Midbrain (tissue), 1 donor: ENCODE measurements at places on chromosomes 5 and 9.

GRCh38 chr5:153168241-153168640, 322.2 kb upstream of the GRIA1 start:
- DNase-seq = no peak

DNA sequence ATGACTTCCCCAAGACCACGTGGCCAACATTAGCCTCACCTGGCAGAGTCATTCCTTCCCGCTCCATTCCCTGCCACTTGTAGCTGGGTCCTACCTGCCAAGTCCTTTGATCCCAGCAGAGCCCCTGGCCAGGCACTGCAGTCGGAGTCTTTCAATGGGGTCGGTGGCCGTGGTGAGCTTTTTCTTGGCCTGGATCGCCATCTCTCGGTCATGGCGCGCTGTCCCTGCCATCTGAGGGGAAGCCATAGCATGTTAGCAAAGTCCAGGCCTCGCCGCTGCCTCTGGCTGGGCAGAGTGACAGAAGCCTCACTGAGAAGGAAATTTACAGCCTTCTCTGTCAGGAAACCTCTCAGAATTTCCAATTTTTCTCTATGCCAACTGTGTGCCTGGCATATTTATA, 17.5 kb downstream of the CAPSL start:
- DNase-seq = no peak

- DNase-seq = no peak
Measured at GRCh38 chr5:93250424-93250823, 330.6 kb downstream of the NR2F1-AS1 start.

- no peak for DNase-seq
Measured at GRCh38 chr5:33736510-33736909, 155.3 kb downstream of the ADAMTS12 start.

GRCh38 chr9:134869554-134870300, 10.9 kb upstream of the FCN2 start:
- DNase-seq = no peak

- no peak for DNase-seq
Measured at GRCh38 chr5:156197042-156197635, 129.8 kb upstream of the SGCD start.

DNA sequence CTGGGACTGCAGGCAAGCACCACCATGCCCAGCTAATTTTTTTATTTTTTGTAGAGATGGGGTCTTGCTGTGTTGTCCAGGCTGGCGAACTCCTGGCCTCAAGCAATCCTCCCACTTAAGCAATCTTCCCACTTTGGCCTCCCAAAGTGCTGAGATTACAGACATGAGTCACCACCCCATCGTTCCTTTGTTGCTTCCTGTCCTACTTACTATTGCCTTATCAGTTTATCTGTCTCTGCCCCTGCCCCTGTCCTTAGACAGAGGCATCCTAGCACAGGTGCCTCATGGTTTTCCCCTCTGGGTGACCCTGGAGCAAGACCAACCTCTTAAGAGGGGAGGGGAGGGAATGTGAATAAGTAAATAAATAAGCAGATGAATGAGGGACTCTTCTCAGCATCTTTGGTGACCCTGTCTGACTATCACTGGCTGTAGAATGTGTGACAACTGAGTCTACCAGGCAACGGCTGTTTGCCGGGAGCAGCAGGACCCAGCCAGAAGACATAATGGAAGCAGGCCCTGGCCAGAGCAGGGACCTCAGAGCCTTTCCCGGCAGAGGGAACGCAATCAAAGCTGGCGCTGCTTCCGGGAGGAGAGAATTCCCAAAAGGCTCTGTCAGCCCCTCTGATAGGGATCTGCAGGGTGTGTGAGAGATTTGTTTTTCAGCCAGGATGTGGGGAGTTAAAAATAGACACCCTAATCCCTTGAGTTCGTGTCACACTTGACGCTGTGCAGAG, 43.8 kb upstream of the DAB2IP start:
- no peak for DNase-seq

DNA sequence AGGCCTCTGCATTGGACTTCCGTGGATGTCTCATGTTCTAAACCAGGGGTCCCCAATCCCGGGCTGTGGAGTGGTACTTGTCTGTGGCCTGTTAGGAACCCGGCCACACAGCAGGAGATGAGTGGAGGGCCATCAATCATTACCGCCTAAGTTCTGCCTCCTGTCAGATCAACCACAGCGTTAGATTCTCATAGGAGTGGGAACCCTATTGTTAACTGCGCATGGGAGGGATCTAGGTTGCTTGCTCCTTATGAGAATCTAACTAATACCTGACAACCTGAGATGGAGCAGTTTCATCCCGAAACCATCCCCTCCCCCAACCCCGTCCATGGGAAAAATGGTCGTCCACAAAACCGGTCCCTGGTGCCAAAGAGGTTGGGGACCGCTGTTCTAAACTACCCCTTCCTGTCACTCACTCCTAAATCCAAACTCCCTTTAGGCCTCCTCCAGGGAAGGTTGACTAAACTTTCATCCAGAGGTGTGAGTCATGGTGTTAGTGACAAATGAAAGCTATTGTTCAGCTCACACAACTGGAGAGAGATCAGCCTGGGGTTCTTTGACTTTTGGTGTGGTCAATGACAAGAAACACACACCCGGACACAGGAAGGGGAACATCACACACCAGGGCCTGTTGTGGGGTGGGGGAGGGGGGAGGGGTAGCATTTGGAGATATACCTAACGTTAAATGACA, 9.5 kb downstream of the KCNV2 start:
- DNase-seq = no peak

DNA sequence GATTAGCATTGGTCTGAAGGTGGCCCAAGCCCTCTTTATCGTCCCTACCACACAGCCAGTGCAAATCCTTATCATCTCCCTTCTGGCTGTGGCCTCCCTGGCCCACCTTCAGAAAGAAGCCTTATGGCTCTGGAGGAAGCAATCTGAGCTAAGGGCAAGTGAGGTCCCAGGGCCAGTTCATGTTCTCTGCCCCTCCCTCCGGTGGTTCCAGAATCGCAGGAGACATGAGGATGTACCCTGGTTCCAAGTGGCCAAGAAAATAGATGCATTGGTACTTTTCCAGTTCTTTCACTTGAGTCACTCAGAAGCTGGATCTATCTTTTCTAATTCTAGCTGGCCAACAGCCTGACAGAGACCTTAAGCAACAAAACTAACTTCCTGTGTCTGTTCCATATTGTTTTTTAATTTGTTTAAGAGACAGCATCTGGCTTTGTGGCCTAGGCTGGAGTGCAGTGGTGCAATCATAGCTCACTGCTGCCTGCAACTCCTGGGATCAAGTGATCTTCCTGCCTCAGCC, 60.7 kb downstream of the LHFPL2 start:
- DNase-seq = no peak

GRCh38 chr9:137832830-137833590, 44.6 kb upstream of the CACNA1B start:
- DNase-seq = no peak

- no peak for DNase-seq
Measured at GRCh38 chr5:136037001-136037705, 8.4 kb downstream of the TGFBI start.

DNA sequence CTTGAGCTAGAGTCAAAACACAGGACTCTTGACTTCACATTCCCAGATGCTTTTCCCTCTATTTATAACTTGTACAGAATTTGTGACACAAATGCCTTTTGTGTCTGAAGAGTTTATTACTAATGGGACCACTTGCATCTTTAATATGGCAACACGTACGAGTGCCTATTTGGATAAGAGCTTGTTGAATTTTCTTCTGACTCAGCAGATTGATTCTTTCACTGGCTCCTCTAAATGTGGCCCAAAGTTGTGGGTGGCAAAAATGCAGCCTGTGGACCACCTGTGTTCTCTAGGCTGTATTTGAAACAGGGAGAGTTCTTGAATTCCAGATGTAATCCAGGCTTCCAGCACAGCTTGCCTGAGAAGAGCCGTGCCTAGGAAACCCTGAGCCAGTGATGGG, 34.1 kb upstream of the ERCC6L2 start:
- no peak for DNase-seq

DNA sequence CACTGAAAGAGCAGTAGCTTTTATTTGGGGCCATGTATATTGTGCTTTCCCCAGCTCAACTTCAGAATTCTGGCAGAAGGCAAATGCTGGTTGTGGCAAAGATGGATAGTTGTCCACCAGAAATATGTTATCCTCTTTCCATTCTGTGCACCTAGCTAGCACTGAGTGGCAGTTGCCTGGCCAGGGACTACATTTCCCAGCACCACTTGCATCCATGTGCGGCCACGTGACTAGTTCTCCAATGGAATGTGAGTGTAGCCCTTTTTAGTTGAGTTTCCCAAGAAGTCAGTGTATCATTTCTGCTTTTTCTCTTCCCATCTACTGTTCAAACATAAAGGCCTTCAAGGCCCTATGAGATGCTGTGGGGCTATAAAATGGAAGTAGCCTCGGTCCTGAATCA, 354.0 kb upstream of the CLINT1 start:
- DNase-seq = no peak

GRCh38 chr9:80467632-80468031, 895.9 kb downstream of the TLE4 start:
- no peak for DNase-seq

GRCh38 chr5:72438141-72438540, 69.1 kb downstream of the ZNF366 start:
- DNase-seq = no peak

GRCh38 chr5:76305269-76305668, 97.8 kb upstream of the IQGAP2 start:
- no peak for DNase-seq

DNA sequence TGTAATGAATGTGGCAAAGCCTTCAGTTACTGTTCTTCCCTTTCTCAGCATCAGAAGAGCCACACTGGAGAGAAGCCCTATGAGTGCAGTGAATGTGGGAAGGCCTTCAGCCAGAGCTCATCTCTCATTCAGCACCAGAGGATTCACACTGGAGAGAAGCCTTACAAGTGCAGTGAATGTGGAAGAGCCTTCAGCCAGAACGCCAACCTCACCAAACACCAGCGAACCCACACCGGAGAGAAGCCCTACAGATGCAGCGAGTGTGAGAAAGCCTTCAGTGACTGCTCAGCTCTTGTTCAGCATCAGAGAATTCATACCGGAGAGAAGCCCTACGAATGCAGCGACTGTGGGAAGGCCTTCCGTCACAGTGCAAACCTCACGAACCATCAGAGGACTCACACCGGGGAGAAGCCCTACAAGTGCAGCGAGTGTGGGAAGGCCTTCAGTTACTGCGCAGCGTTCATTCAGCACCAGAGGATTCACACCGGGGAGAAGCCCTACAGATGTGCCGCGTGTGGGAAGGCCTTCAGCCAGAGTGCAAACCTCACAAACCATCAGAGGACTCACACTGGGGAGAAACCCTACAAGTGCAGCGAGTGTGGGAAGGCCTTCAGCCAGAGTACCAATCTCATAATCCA, 6.8 kb downstream of the RPL12 start:
- DNase-seq = no peak

DNA sequence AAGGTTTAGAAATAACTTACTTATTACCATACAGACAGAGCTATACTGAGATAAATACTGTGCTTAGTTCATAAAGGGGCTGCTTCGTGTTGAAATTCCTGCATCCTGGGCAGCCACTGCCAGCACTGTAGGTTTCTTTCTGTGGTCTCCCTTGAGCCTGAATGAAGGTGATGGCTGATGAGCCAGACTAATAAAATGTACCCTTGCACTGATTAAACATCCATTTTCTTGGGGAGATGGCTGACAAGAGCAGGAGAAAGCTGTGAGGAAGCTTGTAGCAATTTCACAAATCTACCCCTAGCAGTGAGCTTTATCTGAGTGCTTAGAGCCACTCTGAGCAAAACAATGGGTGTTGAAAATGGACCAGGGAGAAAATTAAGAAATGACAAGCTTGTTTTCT, 23.3 kb upstream of the ZSWIM6 start:
- DNase-seq = no peak

DNA sequence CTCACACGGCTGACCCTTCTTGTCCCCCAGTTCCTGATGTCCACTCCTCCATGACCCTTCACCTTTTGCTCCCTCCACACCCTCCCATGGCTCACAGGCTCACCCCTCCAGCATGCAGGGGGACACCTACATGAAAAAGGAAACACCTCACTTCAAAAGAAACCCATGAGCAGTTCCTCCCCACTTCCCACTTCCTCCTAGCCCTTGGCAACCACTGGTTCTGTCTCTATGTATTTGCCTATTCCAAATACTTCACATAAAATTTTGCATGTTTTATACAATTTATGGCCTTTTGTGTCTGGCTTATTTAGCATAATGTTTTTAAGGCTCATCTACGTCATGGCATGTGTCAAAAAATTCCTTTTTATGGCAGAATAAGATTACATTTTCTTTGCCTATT, 100.2 kb upstream of the S1PR3 start:
- no peak for DNase-seq

- peak; percentile 65 for DNase-seq
Measured at GRCh38 chr5:38265546-38266179, 7.3 kb downstream of the EGFLAM start.

GRCh38 chr5:96336351-96336985, 96.6 kb downstream of the PCSK1 start:
- peak; percentile 86 for DNase-seq

DNA sequence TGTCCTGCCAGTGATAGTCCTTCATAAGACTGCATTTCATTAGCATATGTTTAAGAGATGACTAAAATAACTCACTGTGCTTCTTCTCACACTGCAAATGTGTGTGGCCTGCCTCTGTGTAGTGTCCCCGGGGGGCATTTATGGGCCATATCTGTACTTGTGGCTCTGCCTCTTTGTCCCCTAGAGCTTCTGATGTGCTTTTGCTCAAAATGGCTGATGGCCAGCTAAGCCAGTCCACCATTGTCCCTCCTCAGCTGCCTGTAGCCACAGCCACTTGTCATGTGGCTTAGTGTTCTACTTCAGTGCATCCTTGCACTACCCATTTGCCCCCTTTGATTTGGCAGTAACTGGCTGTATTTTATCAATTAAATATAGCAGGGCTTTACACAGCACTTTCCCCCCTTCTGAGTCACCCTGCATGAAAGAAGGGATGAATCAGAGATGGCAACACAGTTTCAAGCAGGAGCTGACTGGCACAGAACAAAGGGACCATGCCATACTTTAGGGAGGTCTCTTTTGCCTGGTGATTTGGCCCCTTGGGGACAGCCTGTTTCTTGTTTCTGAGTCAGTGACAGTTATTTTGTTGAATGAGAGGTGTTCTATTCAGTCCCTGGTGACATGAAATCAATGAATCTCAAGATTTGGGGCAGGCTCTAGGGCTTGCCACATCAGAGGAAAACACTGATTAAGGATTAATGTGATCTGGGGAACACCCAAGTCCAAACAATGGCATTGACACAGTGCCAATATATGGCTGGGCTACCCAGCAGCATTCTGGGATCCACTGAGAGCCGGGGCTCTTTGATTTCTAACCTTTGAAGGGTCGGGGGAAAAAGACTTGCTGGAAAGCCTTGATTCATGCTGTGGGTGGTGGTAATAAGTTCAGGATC, 245.5 kb downstream of the SMARCA2 start:
- DNase-seq = no peak
